G401 (cell line): ENCODE measurements at places on chromosomes 4 and X. TPM values are rescaled to one million over a fixed set of nuclear protein-coding genes. Genes with fewer than 3 reads are reported as not detected.

DNA sequence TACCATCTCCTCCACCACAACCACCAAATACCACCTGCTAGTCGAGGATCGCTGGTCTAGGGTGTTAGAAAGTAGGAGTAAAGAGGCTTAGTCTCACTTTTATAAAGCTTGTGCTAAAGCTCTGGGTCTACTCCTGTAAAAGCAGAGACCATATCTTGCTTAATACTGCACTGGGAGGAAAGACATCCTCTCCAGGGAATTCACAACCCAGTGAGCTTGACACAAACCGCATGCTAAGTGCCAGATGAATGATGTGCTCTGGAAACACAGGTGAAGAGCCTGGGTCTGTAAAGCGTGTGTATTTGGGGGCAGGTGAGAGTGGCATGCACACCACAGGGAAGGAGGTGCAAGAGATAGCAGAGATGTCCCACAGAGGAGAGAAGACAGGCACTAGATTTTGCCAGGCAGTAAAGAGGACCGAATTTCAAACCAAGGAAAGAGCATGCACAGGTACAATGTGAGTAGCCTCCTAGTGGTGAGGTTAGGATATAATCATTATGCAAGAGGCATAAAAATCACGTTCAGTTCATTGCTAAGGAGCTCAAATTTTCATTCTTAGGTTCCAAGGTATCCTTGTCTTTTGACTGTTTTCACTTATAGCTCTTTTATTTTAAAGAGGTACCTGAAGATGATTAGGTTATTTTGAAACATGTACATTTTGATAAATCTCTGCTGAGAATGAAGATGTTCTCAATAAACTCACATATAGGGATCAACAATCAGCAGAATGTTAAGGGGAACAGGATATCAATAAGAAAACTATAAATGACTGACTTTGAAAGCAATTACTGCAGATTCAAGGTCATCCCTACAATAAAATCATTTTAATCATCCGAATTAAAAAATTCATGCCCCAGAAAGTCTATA is 20.7 kb downstream of the TAPT1 start:
- peak; percentile 69 for DNase-seq

- no peak for DNase-seq
These were observed 27.1 kb upstream of the REST start for GRCh38 chr4:56880572-56880971.

DNA sequence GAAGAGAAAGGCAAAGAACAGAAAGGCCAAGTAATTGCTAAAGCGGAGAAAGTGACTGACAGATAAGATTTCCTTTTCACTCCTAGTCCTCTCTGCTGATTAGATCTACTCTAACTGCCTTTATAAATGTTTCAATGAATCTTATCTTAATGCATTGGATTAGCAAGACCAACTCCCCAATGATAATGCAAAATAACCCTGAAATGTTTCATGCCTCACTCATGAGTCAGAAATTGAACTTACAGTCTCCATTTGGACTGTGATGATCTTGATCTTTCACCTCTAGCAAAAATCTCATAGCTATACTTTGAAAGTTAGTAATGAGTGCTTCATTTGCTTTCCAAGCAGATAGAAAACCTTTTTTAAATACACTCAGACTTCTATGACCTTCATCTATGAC is 26.5 kb downstream of the SLC10A7 start:
- no peak for DNase-seq

RBM41 gene
- total RNA-seq: 3.1 and 10.0 TPM in 2 replicates

DNA sequence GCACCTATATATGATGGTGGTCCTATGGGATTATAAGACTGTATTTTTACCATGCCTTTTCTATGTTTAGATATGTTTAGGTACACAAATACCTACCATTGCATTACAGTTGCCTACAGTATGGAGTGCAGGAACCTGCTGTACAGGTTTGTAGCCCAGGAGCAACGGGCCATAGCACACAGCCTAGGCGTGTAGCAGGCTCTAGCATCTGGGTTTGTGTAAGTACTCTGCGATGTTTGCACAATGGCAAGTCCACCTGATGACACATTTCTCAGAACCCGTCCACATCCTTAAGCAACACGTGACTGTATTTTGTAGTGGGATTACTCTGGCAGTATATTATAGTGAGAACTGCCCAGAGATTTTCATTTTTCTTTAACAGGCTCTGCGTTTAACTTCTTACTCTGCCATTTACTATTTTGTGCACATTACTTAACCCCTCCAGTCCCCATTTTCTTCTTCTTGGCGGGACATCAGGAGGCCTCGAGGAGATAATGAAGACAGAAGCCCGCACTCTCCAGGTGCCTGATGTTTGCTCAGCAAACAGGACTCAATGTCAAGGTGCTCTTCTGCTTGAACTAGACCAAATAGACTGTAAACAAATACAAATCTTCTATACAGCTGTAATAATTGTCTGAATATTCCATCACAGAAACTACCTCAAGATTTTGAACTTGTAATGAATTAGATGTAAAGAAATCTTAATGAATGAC is 102.0 kb upstream of the PDLIM3 start:
- DNase-seq: no peak

- DNase-seq: no peak
These were observed 38.6 kb upstream of the TRPC3 start for GRCh38 chr4:121990489-121990888.

DNA sequence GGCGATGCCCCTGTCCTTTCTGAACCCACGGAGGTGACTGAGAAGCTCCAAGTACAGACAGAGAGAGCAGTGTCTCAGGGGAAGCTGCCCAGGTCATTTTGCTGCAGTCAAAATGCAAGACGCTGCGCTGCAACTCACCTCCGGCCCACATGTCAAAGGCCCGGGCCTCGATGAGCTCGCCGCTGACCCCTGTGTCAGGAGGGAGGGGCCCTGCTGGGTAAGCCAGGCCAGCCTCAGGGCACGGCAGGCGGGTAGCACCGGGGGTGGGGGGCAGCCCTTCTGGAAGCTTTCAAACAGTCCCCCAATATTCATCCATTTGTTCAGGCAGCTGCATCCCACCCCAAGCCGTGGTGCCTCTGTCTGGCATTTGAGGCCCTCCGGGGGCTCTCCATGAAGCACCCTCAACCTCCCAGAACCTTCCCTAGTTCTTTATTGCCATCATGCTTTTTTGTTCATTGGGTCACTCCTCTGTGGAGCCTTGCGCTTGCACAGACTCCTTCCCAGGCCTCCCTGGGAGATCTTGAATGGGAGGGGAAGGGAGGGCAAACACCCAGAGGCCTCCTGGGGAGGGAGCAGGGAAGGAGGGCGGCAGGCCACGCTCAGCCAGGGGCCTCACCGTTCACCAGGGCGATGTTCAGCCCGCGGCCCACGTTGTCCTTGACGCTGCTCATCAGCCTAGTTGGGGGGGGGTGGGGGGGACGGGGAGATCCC is 8.2 kb downstream of the FAM3A start:
- no peak for DNase-seq

MAGEA8 gene
- not detected in 2 replicates for total RNA-seq

UNC5C gene
- not detected in 2 replicates for total RNA-seq

SSX2B gene
- total RNA-seq: not detected in 2 replicates

GABRA4 gene
- total RNA-seq: not detected in 2 replicates

DNA sequence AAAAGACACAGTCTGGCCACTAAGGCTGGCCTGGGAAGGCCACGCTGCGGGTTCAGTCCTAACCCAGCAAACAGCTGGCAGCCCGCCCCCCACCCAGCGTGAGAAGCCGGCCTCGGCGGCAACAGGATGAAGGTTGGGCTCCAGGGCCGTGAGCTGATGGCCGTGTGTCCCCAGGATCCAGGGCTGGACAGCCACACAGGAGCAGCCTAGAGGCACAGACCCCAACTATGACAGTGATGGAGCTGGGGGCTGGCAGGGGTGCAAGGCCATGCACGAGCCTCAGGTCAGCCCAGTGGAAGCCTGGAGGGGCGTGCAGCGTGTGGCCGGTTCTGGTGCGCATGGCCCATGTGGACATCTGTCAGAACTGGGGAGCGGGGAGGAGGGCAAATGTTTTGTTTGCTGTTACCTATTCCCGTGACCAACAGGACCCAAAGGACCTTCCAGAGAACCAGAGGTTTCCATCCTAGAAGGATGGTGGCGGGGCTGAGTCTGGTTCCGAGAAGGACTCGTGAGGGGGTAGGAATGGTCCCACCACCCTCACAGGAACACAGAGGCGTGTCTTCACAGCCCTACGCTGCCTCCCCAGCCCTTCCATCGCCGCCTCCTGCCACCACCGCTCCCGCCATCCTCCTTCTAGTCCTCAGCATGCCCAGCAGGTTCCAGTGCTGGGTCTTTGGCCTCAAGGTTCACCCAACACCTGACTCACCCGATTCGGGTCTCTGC is 46.5 kb downstream of the ZFYVE28 start:
- DNase-seq: peak; percentile 24

GRCh38 chrX:67545893-67546495 is 2.2 kb downstream of the AR start:
- no peak for DNase-seq

MAOB gene
- not detected in 2 replicates for total RNA-seq

DNA sequence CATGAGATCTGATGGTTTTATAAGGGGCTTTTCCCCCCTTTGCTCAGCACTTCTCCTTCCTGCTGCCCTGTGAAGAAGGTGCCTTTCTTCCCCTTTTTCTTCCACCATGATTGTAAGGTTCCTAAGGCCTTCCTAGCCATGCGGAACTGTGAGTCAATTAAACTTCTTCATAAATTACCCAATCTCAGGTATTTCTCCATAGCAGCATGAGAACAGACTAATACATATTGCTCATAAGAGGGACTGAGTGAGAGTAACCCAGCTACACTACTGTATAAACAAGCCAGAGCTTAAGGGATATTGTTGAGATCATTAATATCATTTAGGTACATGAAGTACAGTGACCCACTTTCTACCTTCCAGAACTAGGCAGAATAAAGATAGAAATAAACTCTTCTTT is 102.9 kb downstream of the TEX13A start:
- no peak for DNase-seq

GRCh38 chr4:119665752-119666151 is 37.1 kb upstream of the PDE5A start:
- no peak for DNase-seq

PASD1 gene
- not detected in 2 replicates for total RNA-seq

- DNase-seq: no peak
These were observed 30.6 kb downstream of the SUPT20HL2 start for GRCh38 chrX:24283127-24283794.
